Dermis blood vessel endothelial cell (primary cell): ENCODE measurements at places on chromosomes 6 and 20.

DNA sequence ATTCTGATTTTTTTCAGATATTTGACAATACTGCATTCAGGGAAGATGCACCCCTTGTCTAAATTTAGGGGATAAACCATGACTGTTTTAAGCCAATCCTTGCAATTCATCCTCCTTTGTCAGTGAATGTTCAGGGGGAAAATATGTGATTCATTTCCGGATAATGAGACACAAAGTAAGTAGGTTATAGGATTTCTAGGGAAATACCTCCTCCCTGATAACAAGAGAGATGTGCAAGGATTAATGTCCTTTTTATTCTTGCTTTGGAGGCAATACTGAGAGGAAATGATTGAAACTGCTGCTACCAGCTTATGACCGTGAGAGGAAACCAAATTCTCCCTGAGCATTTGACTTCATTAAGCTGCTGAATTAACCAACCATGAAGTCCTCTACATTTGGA lies 161.3 kb upstream of the EYA4 start:
- no peak for DNase-seq

GRCh38 chr6:152893187-152893586 lies 89.7 kb downstream of the FBXO5 start:
- no peak for DNase-seq

- DNase-seq = peak; percentile 81
Observed at GRCh38 chr6:131116755-131117360, 18.4 kb upstream of the AKAP7 start.

DNA sequence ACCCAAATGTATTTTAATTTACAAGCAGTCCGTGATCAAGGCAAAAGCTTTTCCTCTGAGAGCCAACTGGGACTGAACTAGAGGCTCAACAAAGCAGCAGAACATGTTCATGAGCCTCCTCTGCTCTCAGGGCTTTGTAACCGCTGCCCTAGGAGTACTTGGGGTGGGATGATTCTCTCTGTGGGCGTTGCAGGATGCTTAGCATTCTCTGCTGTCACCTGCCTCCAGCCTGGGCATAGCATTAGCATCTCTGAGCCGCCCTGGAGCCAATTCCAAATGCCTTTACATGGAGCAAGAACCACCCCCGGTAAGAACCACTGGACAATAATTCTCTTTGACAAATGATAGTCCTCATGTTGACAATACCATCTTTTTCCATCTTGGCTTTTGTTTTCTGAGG lies 237.6 kb upstream of the CDH4 start:
- DNase-seq = no peak

DNA sequence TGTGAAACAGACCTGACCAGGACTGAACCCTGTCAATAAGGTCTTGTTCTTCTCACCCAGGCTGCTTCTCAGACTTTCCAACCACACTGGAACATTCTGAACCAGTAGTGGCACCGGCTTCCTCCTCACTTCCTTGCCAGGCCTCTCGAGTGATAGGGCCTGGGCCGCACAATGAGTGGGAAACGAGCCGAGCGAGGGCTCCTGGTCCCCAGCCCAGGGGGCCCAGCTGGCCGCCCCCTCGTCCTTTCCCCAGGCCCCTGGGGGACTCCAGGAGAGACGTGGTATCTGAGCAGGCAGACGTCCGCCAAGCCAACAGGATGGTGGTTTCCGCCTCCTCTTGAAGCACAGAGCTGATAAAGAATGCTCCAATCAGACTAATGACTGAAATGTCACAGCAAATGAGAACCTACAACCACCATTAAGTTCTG lies 117.9 kb downstream of the GMDS start:
- DNase-seq = peak; percentile 94

- DNase-seq = peak; percentile 55
Observed at GRCh38 chr20:46206025-46206424, 87.9 kb downstream of the CD40 start.

DNA sequence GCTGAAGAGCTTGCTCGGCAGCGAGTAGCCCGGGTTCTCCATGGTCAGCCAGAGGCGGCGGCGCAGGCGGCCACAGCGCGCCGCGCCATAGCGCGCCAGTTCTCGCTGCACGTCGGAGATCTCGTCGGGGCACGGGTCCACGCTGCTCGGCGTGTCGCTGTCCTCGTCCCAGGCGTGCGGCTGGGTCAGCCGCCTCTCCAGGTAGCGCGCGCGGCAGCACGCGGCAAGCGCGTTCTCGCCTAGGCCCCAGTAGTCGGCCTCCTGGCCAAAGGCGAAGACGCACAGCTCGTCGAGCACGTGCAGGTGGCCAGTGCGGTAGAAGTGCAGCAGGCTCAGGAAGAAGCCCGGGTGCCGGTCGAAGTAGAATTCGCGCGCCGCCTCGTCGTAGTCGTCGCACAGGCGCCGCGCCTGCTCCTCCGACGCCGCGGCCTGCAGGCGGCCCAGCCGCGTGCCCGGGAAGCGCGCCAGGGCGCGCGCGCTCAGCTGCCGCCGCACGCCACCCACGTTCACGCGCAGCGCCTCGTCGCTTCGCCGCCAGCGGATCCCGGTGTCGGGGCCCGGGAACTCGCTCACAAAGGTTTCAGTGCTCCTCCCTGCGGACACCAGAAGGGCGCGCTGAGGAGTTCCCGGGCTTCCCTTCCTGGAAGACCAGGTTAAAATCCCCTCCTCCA lies 2.7 kb downstream of the KCNS1 start:
- peak; percentile 45 for DNase-seq
